ENCODE measurements at places on chromosomes 3 and 15. TPM values are rescaled to one million over a fixed set of nuclear protein-coding genes. Genes with fewer than 3 reads are reported as not detected.

DNA sequence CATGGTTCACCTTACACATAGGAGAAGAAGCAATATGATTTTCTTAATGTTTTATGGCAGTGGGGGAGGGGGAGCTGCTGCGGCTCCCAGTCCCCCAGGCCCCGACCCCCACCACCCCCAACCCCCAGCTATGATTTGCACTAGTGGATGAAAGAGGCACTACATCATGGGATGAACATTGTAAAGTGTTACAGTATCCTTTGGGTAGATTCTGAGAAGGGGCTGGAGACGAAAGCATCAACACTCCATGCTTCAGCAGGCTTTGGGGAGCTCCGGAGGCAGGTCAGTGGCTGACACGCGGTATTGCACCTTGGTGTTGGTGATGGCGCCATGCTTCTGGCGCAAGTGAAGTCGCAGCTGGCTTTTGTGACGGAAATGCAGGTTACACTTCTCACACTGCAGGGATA is 19.9 kb upstream of the RTP2 start:
- DNase-seq: no peak

DNA sequence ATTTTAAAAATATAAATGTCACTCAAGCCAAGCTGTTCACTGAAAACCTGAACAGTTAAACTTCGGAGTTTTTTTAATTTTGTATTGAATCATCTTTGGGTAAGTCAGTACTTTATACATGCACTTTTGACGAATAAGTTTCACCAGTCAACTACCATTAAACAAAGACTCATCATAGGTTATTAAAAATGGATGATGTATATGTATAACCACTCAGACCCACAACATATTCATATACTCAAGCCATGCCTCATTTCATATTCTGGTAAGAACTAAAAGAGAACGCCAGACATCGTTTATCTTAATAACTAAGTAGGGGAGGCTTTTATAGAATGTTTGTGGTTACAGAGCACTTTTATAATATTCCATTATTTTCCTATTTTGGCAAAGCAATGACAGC is 18.3 kb downstream of the MSL2 start:
- no peak for DNase-seq

DNA sequence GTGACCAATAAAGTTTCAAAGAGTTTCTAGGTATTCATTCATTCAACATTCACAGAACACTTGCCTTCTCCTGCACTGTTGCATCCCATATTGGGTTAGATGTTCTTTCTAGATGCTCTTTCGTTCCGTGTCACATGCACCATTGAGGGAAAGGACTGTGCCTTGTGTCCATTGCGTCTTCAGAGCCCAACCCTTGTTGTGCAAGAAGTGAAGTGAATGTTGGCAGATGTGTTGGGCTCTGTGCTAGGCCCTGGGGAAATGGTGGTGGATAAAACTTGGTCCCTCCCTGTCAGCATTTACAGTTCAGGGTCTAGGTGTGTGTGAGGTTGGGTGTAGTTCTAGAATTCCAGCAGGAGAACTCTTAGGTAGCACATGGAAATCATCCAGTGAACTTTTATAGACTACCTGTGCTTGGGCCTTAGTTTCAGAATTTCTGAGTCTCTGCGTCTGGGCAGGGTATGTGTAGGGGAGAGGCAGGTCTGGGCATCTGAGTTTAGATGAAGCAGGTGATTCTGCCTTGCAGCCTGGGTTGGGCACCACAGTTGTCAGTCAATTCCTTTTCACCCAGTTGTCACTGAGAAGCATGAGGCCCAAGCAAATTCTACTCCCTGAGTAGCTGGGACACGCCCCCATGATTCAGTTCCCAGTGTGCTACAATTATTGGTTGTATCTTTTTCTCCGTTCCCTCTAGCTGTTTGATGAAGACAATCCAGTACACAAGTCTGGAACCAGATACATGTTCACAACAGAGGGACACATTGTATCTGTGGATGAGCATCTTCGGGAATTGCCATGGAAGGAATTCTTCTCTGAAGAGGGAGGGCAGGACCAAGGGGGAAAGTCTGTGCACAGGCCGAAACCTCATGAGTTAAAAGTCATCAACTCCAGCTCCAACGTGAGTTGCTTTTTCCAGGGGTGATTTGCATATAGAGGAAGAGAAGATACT is 25.4 kb downstream of the EDEM1 start:
- DNase-seq: no peak

The MED12L gene
- 0.32 TPM for total RNA-seq

The VEPH1 gene
- total RNA-seq: 1.3 TPM

Measured in colonic mucosa (tissue), 4 donors.